ENCODE measurements at places on chromosomes 4 and X. TPM values are rescaled to one million over a fixed set of nuclear protein-coding genes. Genes with fewer than 3 reads are reported as not detected.

Gene RNF113A
- 15.3 TPM for total RNA-seq

Gene ACSL4
- 96.9 TPM for total RNA-seq

Gene CSAG2
- not detected for total RNA-seq

Gene CD38
- total RNA-seq = under 0.01 TPM

Gene CENPE
- total RNA-seq = 13.0 TPM

Gene BEX2
- total RNA-seq = 4.3 TPM

Gene HPRT1
- total RNA-seq = 9.4 TPM

Gene EDA2R
- 13.4 TPM for total RNA-seq

Gene NUDT6
- 6.2 TPM for total RNA-seq

Gene OPHN1
- total RNA-seq = 7.4 TPM

Gene CABS1
- not detected for total RNA-seq

Gene GIMD1
- not detected for total RNA-seq
